ENCODE measurements at places on chromosomes 16 and 17. TPM values are rescaled to one million over a fixed set of nuclear protein-coding genes. Genes with fewer than 3 reads are reported as not detected.

- H3K27ac ChIP-seq: no peak overlapping the region
- H3K4me3 ChIP-seq: peak overlapping the region; percentile 51
- H3K4me1 ChIP-seq: peaks cover 6% of the 10 kb centered on the region
- peak; percentile 84 for DNase-seq
- no peaks in the 10 kb centered on the region for H3K36me3 ChIP-seq
- H3K27me3 ChIP-seq: peaks cover 22% of the 10 kb centered on the region
Observed at GRCh38 chr17:2776589-2777241, 19.5 kb upstream of the RAP1GAP2 start.

GRCh38 chr17:55437159-55437605, 15.5 kb upstream of the MMD start:
- no peak for DNase-seq
- no peak overlapping the region for H3K27ac ChIP-seq
- H3K27me3 ChIP-seq: no peaks in the 10 kb centered on the region
- H3K36me3 ChIP-seq: no peaks in the 10 kb centered on the region
- no peak overlapping the region for H3K4me3 ChIP-seq

DNA sequence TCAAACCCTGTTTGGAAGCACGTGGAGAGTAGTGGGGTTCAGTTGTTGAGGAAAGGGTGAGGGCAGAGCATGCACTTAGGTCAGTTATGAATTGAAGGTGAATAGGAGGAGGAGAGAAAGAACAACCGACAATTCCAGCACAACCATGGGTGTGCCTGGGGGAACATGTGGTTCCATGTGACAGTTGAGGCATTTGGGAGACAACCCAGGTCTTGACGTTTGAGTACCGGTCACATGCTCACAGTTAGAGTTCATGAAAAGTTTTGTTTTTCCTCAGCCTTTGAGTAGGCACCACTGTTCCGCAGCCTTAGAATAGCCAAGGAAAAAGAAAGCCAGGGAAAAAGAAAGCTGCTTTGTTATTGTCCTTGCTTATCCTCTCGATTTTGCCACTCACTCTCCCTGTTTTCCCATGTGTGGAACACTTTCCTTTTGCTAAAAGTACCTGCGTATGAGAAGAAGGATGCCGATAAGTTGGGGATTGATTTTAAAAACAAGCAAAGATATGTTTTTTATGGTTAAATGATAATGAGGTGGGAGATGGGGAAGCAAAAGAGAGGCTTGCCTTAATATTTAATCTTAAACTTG, 25.6 kb upstream of the ABCC11 start:
- DNase-seq: no peak
- no peaks in the 10 kb centered on the region for H3K27me3 ChIP-seq
- H3K36me3 ChIP-seq: peaks cover 38% of the 10 kb centered on the region
- H3K27ac ChIP-seq: no peak overlapping the region
- peaks cover 12% of the 10 kb centered on the region for H3K4me1 ChIP-seq
- H3K4me3 ChIP-seq: no peak overlapping the region

GRCh38 chr16:11196286-11196828, 59.6 kb downstream of the SOCS1 start:
- H3K4me3 ChIP-seq: no peak overlapping the region
- H3K4me1 ChIP-seq: no peaks in the 10 kb centered on the region
- H3K36me3 ChIP-seq: no peaks in the 10 kb centered on the region
- DNase-seq: no peak

DNA sequence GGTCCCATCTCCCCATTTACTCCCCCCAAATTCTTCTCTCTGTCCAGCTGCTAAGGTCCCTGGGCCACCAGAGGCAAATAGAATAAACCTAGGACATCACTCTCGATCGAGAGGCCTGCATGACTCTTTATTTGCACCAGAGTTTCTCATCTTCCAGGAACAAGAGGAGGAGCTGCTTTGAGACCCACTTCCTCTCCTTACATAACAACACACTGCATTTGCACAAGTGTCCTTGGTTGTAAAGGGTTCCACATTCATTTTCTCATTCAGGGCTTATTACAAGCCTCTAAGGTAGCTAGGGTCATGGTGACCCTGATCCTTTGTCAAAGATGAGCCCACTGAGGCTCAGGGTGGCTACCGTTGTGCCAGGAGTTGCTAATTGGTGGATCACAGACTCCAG, 38.1 kb upstream of the RHOT1 start:
- DNase-seq: no peak
- no peaks in the 10 kb centered on the region for H3K27me3 ChIP-seq
- H3K4me1 ChIP-seq: no peaks in the 10 kb centered on the region
- no peak overlapping the region for H3K27ac ChIP-seq
- no peaks in the 10 kb centered on the region for H3K36me3 ChIP-seq

- no peaks in the 10 kb centered on the region for H3K27me3 ChIP-seq
- H3K27ac ChIP-seq: no peak overlapping the region
- no peak for DNase-seq
- no peak overlapping the region for H3K4me3 ChIP-seq
Observed at GRCh38 chr17:72165192-72165866, 44.5 kb downstream of the SOX9 start.

DNA sequence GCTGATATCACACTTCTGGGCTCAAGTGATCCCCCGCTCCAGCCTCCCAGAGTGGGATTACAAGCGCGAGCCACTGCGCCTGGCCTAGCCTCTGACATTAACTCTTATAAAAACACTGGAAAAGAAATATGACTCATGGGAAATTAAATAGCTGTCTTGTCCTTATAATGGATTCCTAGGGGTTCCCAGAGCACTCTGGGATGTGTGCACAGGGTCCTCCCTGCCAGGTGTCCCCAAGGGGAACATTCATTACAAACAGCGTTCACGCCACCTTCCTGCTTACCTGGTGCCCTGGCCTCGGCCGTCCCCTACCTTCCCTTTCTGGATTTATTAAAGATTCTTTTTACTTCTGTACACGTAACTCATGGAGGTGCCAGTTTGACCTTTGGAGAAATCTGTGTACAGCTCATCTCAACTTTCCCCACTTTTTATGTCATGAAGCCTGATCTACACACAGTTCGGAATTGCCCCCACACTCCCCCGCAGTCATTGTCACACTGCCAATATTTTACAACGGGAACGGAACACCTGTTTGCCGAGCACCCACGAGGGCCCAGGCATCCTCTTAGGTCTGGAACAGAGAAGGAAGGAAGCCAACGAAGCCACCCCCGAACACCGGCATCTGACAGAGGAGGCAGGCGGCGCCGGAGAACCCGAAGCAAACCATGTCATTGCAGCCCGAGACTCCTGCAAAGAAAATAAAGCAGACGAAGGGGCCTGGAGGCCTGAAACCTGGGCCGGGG, 39.7 kb upstream of the MEAK7 start:
- no peaks in the 10 kb centered on the region for H3K36me3 ChIP-seq
- H3K4me3 ChIP-seq: no peak overlapping the region
- no peak overlapping the region for H3K27ac ChIP-seq
- no peaks in the 10 kb centered on the region for H3K27me3 ChIP-seq

GRCh38 chr17:55673743-55674506, 48.7 kb downstream of the TMEM100 start:
- H3K27me3 ChIP-seq: no peaks in the 10 kb centered on the region
- H3K4me1 ChIP-seq: no peaks in the 10 kb centered on the region
- DNase-seq: no peak
- H3K4me3 ChIP-seq: no peak overlapping the region

- H3K36me3 ChIP-seq: peaks cover 31% of the 10 kb centered on the region
- H3K27me3 ChIP-seq: no peaks in the 10 kb centered on the region
- H3K4me1 ChIP-seq: peaks cover 3% of the 10 kb centered on the region
- no peak overlapping the region for H3K4me3 ChIP-seq
Observed at GRCh38 chr17:16322636-16323035, 30.6 kb downstream of the CENPV start.

DNA sequence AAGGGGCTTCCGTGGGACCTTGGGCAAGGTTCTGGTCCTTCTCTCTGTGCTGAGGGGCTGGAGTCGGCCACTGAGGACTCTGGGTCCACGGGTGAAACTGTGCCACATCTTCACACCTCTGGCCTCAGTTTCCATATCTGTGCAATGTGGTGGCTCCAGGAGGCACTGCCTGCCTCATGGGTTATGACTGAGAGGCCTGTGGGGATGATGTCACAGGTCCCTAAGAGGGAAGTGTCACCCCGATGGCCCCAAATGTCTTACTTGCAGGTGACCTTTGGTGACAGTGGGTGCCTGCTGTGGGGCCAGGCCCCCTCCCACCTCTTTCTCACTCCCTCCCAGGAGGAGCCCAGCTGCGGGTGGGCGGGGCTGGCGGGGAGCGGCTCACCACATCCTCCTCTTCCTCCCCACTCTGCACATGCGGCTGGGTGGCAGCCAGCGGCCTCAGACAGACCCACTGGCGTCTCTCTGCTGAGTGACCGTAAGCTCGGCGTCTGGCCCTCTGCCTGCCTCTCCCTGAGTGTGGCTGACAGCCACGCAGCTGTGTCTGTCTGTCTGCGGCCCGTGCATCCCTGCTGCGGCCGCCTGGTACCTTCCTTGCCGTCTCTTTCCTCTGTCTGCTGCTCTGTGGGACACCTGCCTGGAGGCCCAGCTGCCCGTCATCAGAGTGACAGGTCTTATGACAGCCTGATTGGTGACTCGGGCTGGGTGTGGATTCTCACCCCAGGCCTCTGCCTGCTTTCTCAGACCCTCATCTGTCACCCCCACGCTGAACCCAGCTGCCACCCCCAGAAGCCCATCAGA, at the start of gene IL21R:
TSS of gene IL21R (plus strand) at position 407 of the 801 bp plus-strand sequence. CDS start 27,898 bp downstream, outside the sequence.
- H3K4me1 ChIP-seq: no peaks in the 10 kb centered on the region
- no peaks in the 10 kb centered on the region for H3K36me3 ChIP-seq
- no peak within 1 kb of the TSS for H3K4me3 ChIP-seq
- H3K27me3 ChIP-seq: peaks cover 7% of the 10 kb centered on the region

Gene INCA1
- 4.6 TPM for polyA plus RNA-seq
